Lung (tissue), 17 donors: ENCODE measurements at places on chromosomes 3 and 15. TPM values are rescaled to one million over a fixed set of nuclear protein-coding genes. Genes with fewer than 3 reads are reported as not detected.

The ZNF501 gene
- polyA plus RNA-seq: 1.4 TPM

The PRKCI gene
- 31.1 TPM for polyA plus RNA-seq

The RNF13 gene
- polyA plus RNA-seq: 117 TPM

The FSTL1 gene
- polyA plus RNA-seq: 24.9 TPM

The NR2F2 gene
- polyA plus RNA-seq: 15.0 TPM

The GP5 gene
- polyA plus RNA-seq: 0.25 TPM

The CCDC14 gene
- polyA plus RNA-seq: 12.5 TPM

The OCA2 gene
- 0.49 TPM for polyA plus RNA-seq

The CELSR3 gene
- 1.2 TPM for polyA plus RNA-seq

The B3GALNT1 gene
- 9.9 TPM for polyA plus RNA-seq

The ZBTB20 gene
- 0.74 TPM for polyA plus RNA-seq

The CHST13 gene
- 3.6 TPM for polyA plus RNA-seq

The FRMD5 gene
- 0.10 TPM for polyA plus RNA-seq

The GOLGA8S gene
- 0.05 TPM for polyA plus RNA-seq

The THBS1 gene
- polyA plus RNA-seq: 35.3 TPM

The GOLGA8G gene
- polyA plus RNA-seq: not detected

The ALDH1A2 gene
- 3.6 TPM for polyA plus RNA-seq

The PIERCE2 gene
- polyA plus RNA-seq: 10.3 TPM

The FGD5 gene
- 19.0 TPM for polyA plus RNA-seq

The FHIT gene
- polyA plus RNA-seq: 9.7 TPM

The TRPM1 gene
- polyA plus RNA-seq: 0.09 TPM

The TMC3 gene
- polyA plus RNA-seq: not detected
